H1 (cell line): ENCODE measurements at places on chromosomes 6 and 20. TPM values are rescaled to one million over a fixed set of nuclear protein-coding genes. Genes with fewer than 3 reads are reported as not detected.

DNA sequence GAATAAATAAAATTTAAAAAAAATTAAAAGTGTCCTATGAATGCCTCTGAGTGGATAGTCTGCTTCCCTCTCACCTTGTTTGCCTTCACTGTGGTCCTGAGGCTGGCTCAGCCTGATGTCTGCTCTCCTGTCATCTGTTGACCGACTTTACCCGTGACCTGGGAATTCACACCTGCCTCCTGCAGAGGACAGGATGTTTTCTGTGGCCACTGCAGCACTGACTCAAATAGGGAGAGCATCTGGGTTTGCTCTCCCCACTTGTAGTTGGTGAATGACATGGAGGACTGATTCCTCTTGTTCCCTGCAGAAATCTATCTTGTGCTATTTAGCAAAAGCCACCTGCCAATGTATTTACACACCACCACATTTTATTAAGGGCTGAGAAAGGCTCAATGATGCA is 52.4 kb upstream of the ERVFRD-1 start:
- DNase-seq: no peak
- H3K27ac ChIP-seq: no peak overlapping the region
- no peaks in the 10 kb centered on the region; the same call in 1 of the 2 replicates for H3K36me3 ChIP-seq
- H3K27me3 ChIP-seq: no peaks in the 10 kb centered on the region

SIM1 gene
- total RNA-seq: 0.39 and 0.61 TPM in 2 replicates

GRCh38 chr20:19008497-19008896 is 194.9 kb downstream of the SCP2D1 start:
- H3K27ac ChIP-seq: no peak overlapping the region
- no peaks in the 10 kb centered on the region for H3K36me3 ChIP-seq
- H3K27me3 ChIP-seq: no peaks in the 10 kb centered on the region
- no peak overlapping the region for H3K4me3 ChIP-seq
- H3K4me1 ChIP-seq: 0 out of 2 replicates have a peak, but pooled peaks cover 3% of the 10 kb centered on the region

TAGAP gene
- not detected in 2 replicates for total RNA-seq

GRCh38 chr20:48017509-48017908 is 232.2 kb upstream of the SULF2 start:
- no peak overlapping the region for H3K4me3 ChIP-seq
- no peaks in the 10 kb centered on the region for H3K4me1 ChIP-seq
- no peaks in the 10 kb centered on the region for H3K36me3 ChIP-seq
- no peaks in the 10 kb centered on the region for H3K27me3 ChIP-seq
- H3K27ac ChIP-seq: no peak overlapping the region

DNA sequence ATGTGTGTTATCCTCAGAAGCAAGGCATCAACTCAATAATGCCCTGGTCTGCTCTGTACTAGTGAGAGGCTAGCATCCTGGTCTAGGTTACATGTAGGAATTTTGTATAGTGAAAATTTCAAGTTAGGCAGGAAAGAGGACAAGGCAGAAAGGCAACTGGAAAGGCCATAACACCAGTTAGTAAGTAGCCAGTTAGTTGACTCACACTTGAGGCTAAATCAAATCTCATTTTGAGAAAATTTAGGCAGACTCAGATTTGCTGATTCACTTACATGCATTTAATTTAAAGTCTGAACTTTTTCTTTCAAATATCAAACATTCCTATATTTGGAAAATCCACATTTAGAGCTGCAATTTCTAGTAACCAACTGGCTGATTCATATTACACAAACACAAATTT is 184.5 kb upstream of the TCF21 start:
- H3K27me3 ChIP-seq: no peaks in the 10 kb centered on the region
- no peak overlapping the region for H3K4me3 ChIP-seq
- DNase-seq: no peak
- no peaks in the 10 kb centered on the region for H3K36me3 ChIP-seq

- peak within 1 kb of the TSS; percentile 50 for H3K4me3 ChIP-seq
- peak; percentile 29 for DNase-seq
- peaks cover 9% of the 10 kb centered on the region for H3K27me3 ChIP-seq
- H3K27ac ChIP-seq: no peak within 1 kb of the TSS
Observed at GRCh38 chr6:89432875-89433251, at the start of gene ANKRD6. Gene ANKRD6 (plus strand): TSS chr6:89433152. CDS start chr6:89566977, 133,825 bp downstream.

DNA sequence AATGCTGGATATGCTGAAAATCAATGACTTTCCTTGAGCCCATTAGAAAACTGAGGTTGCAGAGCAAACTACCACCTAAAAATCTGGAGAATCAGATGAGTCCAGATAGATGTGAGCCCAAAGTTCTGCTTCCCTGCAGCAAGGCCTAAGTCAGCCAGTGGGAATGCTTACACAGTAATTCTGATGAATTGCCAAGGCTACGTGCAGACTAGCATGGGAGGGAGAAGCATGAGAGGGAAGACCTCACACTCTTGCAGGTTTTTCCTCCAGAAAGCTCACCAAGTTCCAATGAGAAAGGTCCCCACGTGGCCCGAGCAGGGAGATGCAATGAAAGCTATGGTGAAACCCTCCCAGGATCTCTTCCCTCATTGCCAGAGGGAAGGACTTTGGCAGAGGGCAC is 104.8 kb upstream of the SIRPA start:
- no peaks in the 10 kb centered on the region for H3K4me1 ChIP-seq
- H3K4me3 ChIP-seq: no peak overlapping the region
- DNase-seq: no peak

DNA sequence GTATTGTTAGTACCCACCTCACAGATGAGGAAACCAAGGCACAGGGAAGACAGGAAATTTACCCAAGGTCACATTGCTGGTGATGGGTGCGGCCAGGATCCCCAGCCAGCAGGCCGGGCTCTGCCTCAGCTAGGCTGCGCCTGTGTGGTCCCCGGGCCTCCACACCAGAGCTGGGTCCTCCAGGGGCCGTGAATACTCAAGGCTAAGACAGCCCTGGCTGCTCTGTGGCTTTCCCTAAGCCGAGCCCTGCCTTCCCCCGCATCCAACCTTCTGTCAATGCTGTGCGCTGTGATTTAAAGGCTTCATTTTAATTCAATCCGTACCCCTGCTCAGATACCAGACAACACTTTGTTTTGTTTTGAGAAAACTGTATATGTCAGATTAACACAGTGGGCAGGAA is 246.7 kb downstream of the TTLL2 start:
- H3K4me1 ChIP-seq: no peaks in the 10 kb centered on the region; the same call in 1 of the 2 replicates
- no peaks in the 10 kb centered on the region for H3K36me3 ChIP-seq
- H3K4me3 ChIP-seq: no peak overlapping the region
- no peaks in the 10 kb centered on the region for H3K27me3 ChIP-seq

DUSP22 gene
- total RNA-seq: 29.8 and 32.4 TPM in 2 replicates

GRCh38 chr6:37260444-37260843 is 2.5 kb upstream of the TMEM217 start:
- no peaks in the 10 kb centered on the region for H3K27me3 ChIP-seq
- no peak overlapping the region for H3K27ac ChIP-seq
- H3K4me3 ChIP-seq: no peak overlapping the region
- H3K4me1 ChIP-seq: no peaks in the 10 kb centered on the region
- DNase-seq: no peak
- no peaks in the 10 kb centered on the region for H3K36me3 ChIP-seq

DNA sequence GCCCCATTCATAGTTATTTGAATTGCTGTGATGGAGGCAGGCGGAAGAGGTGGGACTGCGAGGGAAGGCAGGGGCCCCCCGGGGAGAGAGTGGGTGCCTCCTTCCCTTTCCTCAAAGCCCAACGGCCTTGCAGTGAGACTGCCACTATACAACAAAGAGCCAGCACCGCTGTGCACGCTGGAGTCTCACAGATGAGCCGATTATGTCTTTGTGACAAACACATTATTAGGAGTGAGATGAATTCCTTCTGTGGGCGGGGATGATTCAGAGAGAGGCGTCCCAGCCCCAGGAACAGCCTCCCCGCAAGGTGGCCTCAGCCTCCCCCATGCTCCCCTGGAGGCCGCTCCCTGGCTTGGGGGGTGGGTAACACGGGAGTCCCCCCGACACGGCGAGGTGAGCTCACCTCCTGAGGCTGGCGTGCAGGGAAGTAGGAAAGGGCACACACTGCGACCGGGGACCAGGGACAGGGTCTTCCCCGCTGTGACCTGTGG is 26.7 kb downstream of the NTSR1 start:
- no peaks in the 10 kb centered on the region for H3K4me1 ChIP-seq
- no peaks in the 10 kb centered on the region for H3K27me3 ChIP-seq
- H3K27ac ChIP-seq: no peak overlapping the region
- no peak for DNase-seq

TRAPPC3L gene
- total RNA-seq: not detected in 2 replicates

DNA sequence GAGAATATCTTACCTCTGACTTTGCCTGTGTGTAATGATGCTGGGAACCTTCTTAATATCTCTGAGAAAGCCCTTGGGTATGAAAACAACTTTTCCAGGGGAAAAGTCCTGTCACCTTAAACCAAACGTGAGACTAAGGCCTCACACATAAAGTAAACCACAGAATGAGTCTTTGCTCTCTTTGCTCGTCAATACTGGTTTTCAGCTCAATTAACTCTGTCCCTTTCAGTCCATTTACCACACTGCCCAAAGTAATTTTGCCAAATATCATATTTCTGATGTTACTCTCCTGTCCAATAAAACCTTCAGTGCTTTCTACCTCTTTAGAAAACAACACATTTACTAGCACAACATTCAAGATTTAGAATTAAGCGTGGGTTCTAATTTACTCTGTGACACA is 100.5 kb upstream of the HMGCLL1 start:
- H3K4me3 ChIP-seq: no peak overlapping the region
- H3K27me3 ChIP-seq: no peaks in the 10 kb centered on the region
- DNase-seq: no peak
- H3K4me1 ChIP-seq: no peaks in the 10 kb centered on the region
- H3K36me3 ChIP-seq: no peaks in the 10 kb centered on the region; the same call in 1 of the 2 replicates
- no peak overlapping the region for H3K27ac ChIP-seq

DNA sequence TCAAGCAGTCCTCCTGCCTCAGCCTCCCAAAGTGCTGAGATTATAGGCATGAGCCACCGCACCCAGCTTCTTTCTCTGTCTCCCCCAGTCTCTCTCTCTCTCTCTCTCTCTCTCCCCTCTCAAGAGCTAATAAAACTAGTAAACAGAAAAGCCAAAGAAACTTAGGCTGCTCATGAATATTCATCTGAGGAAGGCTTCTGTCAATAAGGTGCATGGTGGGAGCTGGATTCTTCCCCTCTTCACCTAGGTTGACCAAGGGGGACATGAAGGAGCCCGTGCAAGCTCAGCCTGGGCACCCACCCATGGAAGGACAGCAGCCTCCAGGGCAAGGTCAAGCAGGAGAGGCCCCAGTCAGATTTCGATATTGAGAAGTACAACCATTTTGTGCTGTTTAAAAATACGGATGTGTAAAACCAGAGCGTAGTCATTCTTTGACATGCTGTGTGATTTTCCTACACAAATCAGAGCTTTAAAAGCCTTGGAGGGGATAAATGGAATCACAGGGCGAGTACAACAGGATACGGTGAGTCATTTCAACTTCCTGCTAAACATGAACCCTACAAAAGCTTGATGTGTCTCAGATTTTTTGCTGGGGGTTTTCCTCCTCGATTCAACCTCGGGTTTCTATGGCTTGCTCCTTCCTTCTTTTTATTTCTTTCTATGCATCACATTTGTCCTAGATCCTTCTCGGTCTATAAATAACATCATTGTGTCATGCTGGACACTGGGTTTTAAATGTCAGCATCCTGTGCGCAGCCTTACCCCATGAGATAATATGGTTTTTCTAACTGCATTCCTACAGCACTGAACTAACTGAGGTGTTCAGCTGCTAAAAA is 368.9 kb upstream of the JARID2 start:
- no peak overlapping the region for H3K27ac ChIP-seq
- peaks cover 14% of the 10 kb centered on the region for H3K4me1 ChIP-seq
- H3K36me3 ChIP-seq: no peaks in the 10 kb centered on the region

DNA sequence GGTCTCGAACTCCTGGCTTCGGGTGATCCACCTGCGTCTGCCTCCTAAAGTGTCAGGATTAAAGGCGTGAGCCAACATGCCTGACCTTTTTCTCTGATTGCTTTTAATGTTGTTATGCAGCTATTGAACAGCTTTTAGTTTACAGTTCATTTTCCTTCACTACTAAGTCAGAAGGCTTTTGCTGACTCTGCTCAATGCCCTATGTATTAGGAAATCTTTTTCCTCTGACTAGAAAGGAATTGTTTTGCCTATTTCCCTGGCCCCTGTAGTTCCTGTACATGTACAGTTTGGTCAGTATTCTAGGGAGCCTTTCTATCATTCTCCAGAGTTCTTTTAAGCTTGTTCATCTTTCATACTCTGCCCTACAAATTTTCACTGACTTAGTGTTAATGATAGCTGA is 280.2 kb downstream of the CDKAL1 start:
- H3K4me3 ChIP-seq: no peak overlapping the region
- H3K27ac ChIP-seq: no peak overlapping the region
- DNase-seq: no peak
- H3K36me3 ChIP-seq: no peaks in the 10 kb centered on the region

EPHA7 gene
- total RNA-seq: 6.1 and 6.8 TPM in 2 replicates

PDE10A gene
- 2.4 and 2.6 TPM in 2 replicates for total RNA-seq

DNA sequence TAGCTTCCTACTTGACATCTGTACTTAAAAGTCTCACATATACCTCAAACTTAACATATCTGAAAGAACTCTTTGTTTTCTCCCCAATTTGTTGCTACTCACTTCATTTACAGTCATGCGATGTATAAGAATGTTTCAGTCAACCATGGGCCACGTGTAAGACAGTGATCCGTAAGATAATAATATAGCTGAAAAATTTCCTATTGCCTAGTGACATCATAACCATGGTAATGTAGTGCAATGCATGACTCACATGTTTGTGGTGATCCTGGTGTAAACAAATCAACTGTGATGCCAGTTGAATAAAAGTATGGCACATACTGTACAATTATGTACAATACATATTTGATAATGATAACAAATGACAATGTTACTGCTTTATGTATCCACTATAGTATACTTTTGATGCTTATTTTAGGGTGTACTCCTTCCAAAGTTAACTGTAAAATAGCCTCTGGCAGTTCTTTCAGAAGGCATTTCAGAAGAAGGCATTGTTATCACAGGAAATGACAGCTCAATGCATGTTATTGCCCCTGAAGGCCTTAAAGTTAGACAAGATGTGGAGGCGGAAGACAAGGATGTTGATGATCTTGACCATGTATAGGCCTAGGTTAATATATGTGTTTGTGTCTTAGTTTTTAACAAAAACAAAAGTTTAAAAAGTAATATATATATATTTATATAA is 579.0 kb downstream of the EPHA7 start:
- no peak for DNase-seq
- H3K4me3 ChIP-seq: no peak overlapping the region
- no peak overlapping the region for H3K27ac ChIP-seq
- H3K27me3 ChIP-seq: no peaks in the 10 kb centered on the region; the same call in 1 of the 2 replicates
- no peaks in the 10 kb centered on the region for H3K4me1 ChIP-seq
- H3K36me3 ChIP-seq: no peaks in the 10 kb centered on the region

SNRPB2 gene
- 99.6 and 102 TPM in 2 replicates for total RNA-seq

BPIFA1 gene
- total RNA-seq: not detected in 2 replicates

DNA sequence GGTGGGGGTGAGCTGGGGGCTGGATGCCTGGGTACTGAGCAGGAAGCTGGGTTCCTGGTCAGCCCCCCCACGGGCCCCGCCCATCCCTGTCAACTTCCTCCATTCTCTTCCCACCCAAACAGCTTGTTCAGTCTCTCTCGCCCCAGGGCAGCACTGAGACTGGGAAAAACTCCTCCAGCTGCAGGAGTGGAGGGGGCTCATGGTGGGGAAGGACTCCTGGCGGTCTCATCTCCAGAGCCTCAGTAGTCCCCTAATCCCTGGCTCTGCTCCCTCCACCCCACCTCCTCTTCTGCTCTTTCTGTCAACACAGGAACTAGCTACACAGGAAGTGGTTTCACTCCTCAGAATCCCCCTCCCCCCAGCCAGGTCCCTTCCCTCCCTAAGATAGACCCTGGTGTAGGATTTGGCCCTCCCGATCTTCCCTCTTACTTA is at the start of gene GPSM3:
GPSM3 (minus strand) TSS at position 36 of the 432 bp plus-strand sequence. CDS start 130 bp downstream, outside the sequence.
- H3K4me3 ChIP-seq: no peak within 1 kb of the TSS
- H3K27me3 ChIP-seq: no peaks in the 10 kb centered on the region
- H3K27ac ChIP-seq: no peak within 1 kb of the TSS
- no peak for DNase-seq

L3MBTL3 gene
- total RNA-seq: 15.8 and 17.2 TPM in 2 replicates

TBPL1 gene
- 66.3 and 67.0 TPM in 2 replicates for total RNA-seq

GRCh38 chr6:157823001-157823527 is at the start of gene SNX9:
Gene SNX9 (plus strand): TSS chr6:157823246. CDS start chr6:157823435, 189 bp downstream.
- no peaks in the 10 kb centered on the region for H3K27me3 ChIP-seq
- H3K36me3 ChIP-seq: no peaks in the 10 kb centered on the region
- no peak for DNase-seq
- H3K4me3 ChIP-seq: peak within 1 kb of the TSS; percentile 81
